ENCODE measurements at places on chromosomes 3 and 15.

GRCh38 chr3:114887806-114888205 is 259.3 kb downstream of the ZBTB20 start:
- no peak for DNase-seq

- DNase-seq: no peak
Measured at GRCh38 chr3:166089575-166089974, 252.4 kb upstream of the BCHE start.

DNA sequence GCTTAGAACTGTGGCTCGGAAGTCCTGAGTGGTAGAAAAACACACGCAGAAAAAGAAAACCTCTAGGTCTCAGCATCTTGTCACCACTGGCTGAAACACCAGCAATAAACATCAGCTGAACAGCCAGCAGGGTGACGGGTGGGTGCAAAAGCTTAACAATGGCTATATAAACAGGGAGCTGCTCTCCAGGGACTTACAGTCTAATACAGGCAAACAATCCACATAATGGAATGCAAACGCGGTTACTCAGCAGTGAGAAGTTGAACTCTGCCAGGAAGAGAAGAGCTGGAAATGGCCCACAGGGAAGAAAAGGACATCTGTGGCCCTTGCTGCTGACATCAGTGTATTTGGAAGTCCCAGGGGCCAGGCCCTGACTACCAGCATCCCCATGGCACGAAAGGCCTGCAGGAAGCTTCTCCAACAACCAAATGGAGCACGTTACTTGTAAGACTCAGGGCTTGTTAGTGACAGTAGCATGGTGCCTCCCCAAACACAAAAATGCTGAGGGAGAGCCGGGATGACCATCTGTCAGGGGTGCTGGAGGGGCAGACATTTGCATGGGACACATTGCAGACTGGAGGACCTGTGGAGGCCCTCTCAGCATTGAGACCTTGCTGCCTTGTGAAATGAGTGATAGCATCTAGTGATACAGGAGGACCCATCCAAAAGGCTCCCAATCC is 3.0 kb downstream of the HEG1 start:
- DNase-seq: no peak

DNA sequence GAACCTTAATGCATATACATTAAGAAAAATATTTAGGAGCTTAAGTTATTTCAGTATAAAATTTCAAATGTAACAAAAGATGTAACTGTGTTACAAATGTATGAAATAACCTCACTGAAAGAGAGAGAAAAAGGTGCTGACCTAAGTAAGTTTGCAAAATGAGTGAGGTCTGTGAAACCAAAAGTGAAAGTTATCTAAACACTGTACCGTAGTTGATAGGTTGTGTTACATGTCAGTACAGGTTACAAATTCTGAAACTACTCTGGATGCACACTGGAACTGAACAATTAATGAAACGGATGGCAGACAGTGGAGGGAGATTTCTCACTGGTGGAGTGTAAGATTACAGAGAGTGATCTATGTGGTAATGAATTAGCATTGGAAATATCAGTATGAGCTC is 420.7 kb downstream of the ZNF385D start:
- no peak for DNase-seq

GRCh38 chr15:73228128-73228646 is 140.6 kb downstream of the HCN4 start:
- DNase-seq: no peak

- DNase-seq: no peak
Measured at GRCh38 chr3:141782386-141782932, 19.3 kb downstream of the GRK7 start.

- no peak for DNase-seq
Measured at GRCh38 chr3:152497457-152497856, 228.7 kb downstream of the MBNL1 start.

GRCh38 chr3:22297436-22297835 is 546.4 kb upstream of the ZNF385D start:
- DNase-seq: no peak

DNA sequence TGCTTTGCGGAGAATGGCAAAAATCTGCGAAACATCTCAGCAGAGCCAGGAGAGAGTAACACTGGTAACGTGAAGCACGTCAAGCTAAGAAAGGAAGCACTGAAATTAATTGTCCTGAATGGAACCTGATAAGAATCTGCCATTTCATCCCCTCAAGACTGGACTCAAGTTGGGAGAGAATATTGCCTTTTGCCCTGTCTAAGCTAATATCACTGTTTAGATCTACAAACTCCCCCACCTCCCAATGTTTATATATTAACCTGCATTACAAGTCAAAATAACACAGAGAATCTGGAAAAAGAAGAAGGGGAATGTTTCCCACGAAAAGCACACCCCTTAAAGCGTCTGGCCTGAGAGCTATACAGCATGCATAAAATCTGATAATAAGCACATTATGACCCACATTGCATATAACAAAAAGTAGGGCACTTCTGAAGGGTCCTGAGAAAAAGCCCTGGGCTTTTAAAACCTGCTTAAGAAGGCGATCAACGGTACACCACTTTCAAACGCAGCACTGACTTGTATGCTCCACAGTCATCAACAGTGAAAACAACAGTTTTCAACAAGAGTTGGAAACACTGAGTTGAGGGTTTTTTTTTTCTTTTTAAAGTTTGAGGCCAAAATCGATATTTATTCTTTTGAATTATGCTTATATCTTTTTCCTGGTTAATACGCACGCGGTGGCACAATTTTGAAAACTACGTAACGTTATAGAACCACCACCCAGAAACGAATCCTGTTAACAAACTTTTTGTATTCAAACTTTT is 1.4 kb upstream of the KAT2B start:
- DNase-seq: no peak

- DNase-seq: no peak
Measured at GRCh38 chr15:81182756-81183438, 13.8 kb upstream of the IL16 start.

GRCh38 chr15:84822653-84823281 is 5.6 kb downstream of the ALPK3 start:
- no peak for DNase-seq

- no peak for DNase-seq
Measured at GRCh38 chr15:31585240-31585639, 258.6 kb downstream of the KLF13 start.

GRCh38 chr15:37016231-37016630 is 84.1 kb downstream of the MEIS2 start:
- DNase-seq: no peak

- DNase-seq: no peak
Measured at GRCh38 chr15:83053151-83053550, 13.9 kb downstream of the BTBD1 start.

GRCh38 chr3:185216607-185216958 is 37.3 kb downstream of the EHHADH start:
- DNase-seq: no peak

DNA sequence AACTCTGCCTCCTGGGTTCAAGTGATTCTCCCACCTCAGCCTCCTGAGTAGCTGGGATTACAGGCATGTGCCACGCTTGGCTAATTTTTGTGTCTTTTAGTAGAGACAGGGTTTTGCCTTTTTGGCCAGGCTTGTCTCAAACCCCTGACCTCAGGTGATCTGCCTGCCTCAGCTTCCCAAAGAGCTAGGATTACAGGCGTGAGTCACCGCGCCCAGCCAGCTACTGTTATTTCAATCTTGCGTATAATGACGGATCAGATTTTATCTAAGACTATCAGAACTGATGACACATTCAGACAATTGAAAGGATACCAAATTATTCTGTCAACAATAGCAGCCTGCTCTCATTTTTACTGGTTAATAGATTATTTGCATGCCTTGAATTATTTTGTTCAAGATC is 612.2 kb downstream of the ZIC1 start:
- DNase-seq: no peak

GRCh38 chr3:187833799-187834578 is 88.7 kb upstream of the BCL6 start:
- DNase-seq: no peak

DNA sequence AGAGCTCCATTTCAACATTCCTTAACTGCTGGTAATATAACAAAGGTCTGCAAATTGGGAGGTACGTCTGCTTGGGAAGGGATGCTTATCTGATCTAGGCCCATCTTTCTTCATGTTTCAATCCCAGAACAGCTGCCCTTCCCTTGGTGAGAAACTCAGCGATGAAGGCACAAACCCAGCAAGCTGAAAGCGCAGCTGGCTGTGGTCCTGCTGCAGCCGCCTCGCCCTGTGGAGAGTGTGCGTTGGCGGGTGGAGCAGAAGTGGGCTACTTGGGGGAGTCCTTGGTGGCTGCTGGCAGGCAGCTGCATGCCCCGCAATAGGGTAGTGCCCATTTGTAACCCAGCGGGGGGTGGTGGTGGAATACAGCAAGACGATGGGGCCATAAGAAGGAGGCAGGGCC is 160.6 kb upstream of the WNT5A start:
- DNase-seq: no peak

GRCh38 chr3:133089906-133090485 is 51.8 kb downstream of the TMEM108 start:
- no peak for DNase-seq

- DNase-seq: no peak
Measured at GRCh38 chr15:61035311-61035710, 193.8 kb downstream of the RORA start.

GRCh38 chr3:74066456-74066855 is 441.7 kb upstream of the PDZRN3 start:
- DNase-seq: no peak

DNA sequence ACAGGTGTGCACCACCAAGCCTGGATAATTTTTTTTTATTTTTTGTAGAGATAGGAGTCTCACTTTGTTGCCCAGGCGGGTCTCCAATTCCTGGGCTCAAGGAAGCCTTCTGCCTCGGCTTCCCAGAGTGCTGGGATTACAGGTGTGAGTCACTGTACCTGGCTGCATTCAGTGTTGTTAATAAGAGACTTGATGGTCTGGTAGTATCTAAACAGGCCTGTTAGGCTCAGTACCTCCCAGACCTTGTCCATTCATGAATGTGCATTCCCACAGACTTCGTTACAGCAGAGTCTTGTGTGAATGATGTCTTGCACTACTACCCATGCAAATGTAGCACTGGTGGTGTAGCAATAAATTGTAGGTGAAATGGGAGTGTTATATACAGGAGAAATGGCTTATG is 17.7 kb downstream of the CMTM8 start:
- DNase-seq: no peak

Data from 8988T (cell line).